ENCODE measurements at places on chromosomes 2 and 18.

DNA sequence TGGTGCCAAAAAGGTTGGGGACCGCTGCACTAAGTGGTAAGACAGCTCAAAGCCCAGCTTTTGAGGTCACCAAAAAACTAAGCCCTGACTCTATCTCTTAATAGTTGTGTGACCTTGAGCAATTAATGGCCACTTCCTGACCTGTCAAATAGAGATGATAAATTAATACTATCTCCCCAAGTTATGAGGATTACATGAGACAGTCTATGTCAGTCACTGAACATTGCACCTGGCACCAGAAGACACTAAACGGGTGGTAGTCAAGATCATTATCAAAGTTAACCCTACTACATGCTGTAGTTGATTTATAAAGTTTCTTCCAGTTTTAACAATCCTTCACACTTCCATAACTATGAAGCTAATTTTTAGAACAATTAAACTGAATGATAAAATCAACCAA lies 36.5 kb downstream of the STPG4 start:
- no peak for DNase-seq

DNA sequence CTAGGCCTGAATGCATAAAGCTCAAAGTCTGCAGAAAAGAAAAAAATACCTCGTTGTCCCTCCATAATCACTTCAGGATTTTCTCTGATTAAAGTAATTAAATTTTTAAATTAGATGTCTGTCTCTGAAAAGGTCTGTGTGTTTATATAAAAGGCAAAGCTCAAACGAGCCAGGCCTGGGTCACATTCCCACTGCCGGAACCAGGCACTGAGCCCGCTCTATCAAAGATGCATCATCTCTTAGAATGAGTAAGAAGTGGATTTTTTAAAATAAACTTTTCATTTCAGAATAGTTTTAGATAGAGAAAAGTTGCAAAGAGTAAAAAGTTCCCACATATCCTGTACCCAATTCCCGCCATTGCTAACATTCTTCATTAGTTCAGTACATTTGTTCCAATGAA lies 202.1 kb upstream of the KYNU start:
- no peak for DNase-seq

DNA sequence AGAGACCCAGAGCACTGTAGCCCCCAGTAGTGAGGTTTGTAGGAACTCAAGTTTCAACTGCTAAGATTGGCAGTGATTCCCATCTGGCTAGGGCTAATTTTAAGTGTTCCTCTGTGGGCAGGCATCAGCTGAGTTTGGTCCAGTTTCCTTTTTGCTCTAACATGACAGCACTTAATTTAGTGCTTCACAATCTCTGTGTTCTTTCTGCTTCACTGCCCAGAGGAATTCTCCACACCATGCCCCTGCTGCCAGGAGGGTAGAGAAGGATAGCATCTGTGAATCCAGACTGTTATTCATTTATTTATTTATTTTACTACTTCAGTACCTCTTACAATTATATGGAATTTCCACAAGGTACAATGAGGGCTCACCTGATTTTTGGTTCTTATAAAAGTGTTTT lies 549.9 kb upstream of the FSIP2 start:
- no peak for DNase-seq

DNA sequence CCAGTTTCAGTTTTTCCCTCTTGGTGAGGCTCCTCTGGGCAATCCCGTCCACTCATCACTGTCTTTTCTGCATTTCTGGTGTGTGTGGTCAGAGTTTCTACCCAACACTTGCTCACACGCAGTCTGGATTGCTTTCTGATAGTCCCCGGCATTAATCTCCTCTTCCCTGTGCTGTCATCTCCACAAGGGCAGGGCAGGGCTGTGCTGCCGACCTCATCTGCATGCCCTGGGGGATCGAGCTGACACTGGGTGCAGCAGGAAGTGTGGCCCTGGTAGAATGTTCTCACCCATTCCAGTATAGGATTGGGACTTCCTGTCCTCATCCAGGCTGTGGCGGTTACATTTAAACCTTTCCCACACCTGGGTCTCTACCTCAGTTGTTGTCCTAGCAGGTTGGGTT lies 80.0 kb upstream of the FAM136A start:
- DNase-seq: no peak

DNA sequence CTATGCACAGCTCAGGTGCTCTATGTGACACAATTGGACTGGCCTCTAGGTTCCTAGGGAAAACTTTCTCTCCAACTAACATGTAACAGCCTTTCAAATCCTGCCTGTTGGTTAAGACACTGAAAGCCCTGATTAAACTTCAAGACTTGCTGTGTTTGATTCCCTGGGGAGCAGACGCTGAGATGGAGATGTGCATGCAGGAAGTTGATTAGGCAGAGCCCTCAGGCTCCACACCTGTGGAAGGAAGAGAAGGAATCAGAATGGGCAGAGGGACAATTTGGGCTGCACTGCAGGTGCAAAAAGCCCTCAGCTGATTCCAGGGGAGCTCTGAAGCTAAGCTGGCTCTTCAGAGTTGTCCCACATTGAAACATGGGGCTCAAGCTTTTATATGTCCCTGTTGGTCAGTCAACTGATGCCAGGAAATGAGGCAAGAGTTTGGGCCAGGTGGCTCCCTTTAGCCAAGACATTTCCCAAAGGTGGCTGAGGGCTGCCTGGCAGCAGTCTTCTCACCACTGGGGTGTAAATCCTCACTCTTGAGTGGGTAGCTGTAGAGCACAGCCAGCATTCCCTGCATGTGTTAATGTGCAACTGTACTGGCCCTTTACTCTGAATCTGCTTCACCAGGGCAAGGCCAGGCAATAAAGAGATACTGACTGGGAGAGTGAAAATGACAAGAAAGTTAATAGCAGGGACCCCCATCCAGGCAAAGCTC lies 199.5 kb upstream of the DDX18 start:
- no peak for DNase-seq
